ENCODE measurements at places on chromosomes 12 and 14. TPM values are rescaled to one million over a fixed set of nuclear protein-coding genes. Genes with fewer than 3 reads are reported as not detected.

DNA sequence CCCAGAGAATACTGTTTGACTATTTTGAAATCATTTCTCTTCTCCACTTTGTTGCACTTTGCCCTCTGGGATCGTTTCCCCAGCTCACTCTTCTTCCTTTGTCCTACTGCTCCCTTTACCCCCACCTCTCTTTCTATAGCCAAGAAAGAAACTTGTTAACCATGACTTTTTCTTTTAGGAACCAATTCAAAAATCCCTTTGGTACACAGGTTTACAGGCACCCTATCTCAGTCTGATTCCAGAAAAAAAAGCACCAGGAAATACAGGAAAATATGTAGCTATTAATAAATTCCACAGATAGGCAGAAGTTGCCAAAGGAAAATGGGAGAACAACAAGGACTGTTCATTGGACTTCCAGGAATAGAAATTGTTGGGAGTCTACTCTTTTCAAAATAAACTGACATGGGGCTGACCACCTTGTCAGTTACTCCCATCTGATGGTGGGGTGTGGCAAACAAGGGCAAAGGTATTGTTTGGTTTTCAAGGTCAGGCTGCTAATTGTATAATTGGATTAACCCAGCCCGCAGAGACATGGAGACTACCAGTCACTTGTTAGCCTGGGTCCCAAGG is 82.4 kb downstream of the CRADD start:
- DNase-seq, result no peak

GRCh38 chr14:26835979-26836570 is 238.2 kb upstream of the NOVA1 start:
- DNase-seq, result no peak

DNA sequence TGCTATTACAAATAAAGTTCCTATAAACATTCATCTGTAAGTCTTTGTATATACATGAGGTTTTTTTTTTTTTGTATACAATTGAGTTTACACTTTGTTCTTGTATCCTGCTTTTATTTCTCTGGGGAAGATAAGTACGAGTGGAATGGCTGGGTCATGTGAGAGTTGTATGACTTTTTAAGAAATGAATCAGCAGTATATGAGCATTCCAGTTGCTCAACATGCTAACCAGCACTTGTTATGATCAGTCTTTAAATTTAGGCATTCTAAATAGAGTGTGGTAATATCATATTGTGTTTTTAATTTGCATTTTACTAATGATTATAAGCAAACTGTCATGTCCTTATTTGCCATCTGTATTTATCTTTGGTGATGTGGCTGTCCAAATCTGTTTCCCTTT is 44.7 kb upstream of the AMIGO2 start:
- DNase-seq, result no peak

DNA sequence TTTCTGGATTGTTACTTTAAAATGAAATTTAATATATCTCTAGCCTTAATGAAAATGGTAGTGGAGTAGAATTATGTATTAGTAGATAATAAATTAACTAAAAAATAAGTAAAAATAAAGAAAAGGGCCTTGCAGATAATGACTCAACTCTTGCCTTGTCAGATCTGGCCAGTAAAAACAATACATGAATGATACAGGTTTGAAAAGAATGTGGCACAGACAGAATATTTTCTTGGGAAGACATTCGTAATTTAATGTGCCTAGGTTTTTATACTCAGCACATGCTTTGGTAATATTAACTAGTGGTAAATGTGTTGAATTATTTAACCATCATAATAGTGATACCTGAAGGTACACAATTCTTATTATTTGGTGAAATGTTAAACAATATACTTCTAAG is 28.3 kb downstream of the ATF7IP start:
- no peak for DNase-seq

- no peak for DNase-seq
Observed at GRCh38 chr12:73067616-73068015, 795.4 kb downstream of the TRHDE start.

DNA sequence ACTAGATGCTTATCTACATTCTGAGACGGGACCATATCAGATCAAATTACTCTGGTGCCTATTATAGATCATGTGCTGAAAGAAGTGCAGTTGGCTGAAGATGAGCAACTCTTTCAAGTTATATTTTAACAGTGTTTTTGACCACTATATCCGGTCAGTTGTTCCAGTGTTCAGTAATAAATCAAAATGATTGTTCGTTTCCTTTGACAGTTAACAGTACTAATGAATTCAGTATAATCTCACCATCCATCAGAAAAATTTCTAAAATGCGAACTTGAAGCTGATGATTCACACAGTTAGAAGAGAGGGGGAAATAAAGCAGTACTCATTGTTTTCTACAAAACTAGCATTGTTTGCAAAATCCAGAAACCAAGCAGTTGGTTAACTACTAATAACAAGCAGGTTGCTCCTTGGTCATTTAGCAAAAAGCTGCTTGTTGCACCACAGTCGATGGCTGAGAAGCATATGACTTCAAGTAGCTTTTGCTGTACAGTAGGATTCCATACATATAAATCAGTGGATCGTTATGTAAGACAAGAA is 2.3 kb downstream of the RPS6KA5 start:
- no peak for DNase-seq

DNA sequence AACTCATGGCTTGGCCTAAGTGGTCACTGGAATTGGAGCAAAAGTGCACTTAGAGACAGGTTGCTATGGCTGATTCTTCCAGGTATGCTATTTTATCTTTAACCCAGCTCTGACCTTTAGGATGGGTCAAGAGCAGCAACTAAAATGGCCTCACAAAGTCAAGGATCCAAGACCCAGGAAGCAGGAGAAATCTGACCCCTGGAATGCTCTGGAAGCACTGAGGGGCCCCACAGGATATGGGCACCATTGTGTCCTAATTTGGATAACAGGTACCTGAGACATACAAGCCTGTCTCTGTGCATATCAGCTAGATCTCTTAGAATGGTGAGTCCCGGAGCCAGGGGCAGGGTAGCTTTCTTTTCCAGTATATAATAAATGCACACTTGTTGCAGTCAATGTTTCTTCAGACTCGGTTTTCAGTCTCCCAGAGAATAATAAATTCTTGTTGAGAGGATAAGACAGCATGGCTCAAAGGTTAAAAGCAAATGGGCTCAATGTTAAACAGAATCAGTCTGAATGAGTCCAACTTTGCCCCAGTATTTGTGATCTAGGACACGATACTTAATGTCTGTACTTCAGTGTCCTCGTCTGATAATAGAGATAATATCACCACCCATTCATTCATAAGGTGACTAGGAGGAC is 29.3 kb upstream of the TMCC3 start:
- no peak for DNase-seq

DNA sequence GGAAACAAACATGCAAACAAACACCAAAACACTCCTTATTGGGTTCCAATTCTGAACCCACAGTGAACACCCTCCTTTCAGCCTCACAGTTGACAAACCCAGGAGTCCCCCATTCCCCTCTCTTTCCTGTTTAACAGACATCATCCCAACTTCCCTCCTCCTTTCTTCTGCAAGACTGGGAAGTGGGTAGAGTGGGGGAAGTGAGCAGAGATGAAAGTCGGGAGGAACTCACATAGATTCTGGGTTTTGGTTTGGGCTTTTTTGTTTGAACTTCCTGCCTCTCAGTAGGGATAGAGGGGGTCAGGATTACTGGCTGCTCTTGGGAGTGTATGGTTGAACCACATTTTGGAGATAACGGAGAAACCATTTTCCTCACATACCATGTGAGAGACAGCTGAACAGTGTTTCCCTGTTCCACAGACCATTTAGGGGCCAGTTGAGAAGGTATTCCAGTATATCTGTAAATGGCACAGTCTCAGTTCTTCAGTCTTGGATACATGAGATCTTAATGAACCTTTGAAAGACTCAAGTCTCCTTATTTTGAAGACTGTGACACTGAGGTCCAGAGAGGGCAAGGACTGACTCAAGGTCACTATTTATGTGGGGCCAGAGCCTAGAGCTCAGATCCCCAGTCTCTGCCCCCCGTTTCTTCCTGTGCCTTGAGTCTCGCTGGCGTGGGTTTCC is 3.9 kb upstream of the GPR84 start:
- DNase-seq, result no peak

GRCh38 chr14:74563233-74563585 is 48.8 kb downstream of the LTBP2 start:
- no peak for DNase-seq

DNA sequence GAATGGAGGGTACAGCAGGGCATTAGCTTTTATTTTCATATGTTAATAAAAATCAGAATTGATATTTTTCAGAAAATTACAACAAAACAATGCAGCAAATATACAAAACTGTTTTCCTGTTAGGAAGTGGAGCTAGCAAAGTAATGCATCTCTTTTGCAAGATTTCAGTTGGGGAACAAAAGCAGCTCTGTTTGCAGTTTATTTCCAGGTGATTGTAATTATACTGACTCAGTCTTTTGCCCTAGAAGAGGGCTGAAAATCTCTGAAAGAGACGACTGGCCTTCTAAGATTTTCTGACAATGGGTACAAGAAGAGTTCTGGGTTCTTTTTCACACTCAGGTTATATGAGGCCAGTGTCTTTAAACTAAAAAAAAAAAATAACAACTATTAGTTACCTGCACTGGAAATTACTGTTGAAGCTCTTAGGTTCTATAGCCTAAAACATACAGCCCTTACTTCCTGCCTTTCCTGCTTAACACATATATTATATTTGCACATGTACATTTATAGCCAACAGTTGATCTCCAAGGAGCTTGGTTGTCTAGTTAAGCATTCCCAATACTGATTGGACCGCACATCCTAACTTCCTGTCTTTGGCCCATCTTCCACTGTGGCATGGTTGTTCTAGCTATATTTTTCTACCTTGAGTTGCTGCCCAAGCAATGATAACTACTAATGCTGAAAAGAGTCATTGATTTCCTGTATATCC is 199.1 kb upstream of the KRR1 start:
- DNase-seq, result no peak

DNA sequence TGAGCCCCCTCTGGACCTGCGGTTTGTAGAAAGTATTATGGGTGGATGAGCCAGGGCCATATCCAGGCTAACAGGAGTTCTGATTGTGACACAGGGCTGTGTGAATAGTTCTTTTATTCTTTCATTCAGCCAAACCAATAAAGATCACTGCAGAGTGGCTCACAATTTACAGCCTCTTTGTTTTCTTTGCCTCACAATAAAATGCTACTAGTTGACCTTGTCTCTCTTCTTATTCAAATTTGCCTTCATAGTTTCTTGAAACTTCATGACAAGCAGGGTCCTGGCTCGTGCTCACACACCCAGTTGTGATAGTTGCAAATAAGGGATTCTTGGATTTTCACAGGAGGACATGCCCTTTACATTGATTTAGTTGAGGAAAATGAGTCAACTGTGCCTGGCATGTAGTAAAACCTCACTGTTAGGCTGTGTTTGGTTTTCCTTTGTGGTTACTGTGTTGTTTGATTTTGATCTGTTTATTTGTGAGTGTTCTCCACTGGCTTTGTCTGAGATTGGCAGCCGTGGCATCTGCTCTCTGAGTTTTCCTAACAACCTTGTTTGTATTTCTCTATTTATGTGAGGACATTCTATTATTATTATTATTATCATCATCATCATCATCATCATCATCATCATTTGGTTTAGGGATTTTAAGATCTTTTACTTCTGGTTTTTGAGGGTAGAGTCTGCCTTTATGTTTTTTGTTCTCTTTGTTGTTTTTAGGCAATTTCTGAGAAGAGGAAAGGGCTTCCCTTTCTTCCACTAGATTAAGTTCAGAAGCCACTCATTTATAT is 2.7 kb upstream of the KRT6B start:
- no peak for DNase-seq

DNA sequence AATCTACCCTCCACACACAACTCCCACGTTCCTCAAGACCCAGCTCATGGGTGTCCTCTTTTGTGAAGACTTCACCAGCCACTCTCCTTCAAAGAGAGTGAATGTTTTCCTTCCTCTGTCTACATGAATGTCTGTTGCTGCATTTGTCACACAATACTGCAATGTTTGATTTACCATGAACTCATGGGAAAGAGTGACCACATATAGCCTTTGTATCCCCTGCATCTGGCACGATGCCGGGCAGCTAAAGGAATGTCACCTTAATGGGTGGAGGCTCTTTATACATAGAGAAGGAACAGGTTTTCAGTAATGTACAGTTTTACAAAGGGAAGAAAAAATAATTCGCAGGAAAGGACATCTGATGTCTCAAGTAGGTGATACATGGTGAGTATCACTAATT is 12.1 kb upstream of the BCDIN3D start:
- no peak for DNase-seq

DNA sequence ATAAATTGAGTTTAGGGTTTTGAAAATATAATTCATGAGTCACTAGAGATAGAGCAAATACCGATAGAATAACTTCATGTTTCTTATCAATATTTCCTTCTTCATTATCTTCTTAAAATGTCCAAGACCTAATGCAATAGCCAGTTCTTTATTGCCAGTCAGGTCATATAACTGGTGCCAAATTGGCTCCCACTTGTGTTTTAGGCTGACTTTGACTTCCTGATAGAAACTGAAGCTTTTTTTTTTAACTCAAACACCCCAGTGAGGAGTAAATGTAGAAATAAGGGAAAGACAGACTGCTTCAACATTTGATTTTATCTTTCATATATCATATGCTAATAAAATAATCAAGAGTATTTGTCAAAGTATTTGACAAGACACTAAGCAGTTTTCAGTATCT is 80.7 kb downstream of the ARMH4 start:
- no peak for DNase-seq

DNA sequence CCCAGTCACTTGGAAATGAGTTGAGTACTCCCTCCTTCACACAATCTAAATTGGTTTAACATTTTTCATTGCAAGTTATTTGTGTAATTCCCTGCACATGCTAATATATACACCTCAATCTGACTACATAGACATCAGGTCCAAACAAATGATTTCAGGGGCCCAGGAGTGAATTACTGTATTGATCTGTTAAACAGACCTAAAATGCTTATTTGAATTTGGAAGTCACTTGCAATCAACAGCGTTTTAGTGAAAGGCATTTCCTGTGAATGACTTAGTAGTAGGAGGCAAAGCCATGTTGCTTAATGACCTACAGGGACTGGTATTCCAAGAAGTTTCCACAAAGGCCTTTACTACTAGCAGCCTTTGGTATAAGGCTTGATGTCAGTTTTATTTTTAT is 22.6 kb upstream of the SLC15A5 start:
- DNase-seq, result no peak

DNA sequence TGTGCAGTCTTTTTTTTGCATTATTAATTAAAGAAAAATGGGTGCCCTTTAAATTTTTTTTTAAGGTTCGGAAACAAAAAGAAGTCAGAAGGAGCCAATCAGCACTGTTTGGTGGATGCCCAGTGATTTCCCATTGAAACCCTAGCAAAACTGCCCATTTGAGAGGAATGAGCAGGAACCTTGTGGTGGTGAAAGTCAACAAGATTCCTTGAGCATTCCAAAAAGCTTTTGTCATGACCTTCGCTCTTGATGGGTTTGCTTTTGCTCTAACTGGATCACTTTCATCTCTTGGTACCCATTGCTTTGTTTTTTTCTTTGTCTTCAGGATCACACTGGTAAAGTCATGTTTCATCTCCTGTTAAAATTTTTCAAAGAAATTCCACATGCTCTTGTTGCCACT is 54.1 kb downstream of the ADIPOR2 start:
- no peak for DNase-seq

GRCh38 chr14:76918256-76918781 is 92.1 kb downstream of the LRRC74A start:
- no peak for DNase-seq

- DNase-seq, result no peak
Observed at GRCh38 chr12:122880668-122881067, 15.3 kb downstream of the VPS37B start.

The MGP gene
- not detected for total RNA-seq

The ZNF605 gene
- 28.7 TPM for total RNA-seq

The BBOF1 gene
- total RNA-seq, result 4.5 TPM

The CLEC1A gene
- not detected for total RNA-seq

The TUNAR gene
- 4.0 TPM for total RNA-seq

The COX8C gene
- not detected for total RNA-seq

The ITGA5 gene
- 37.8 TPM for total RNA-seq

The LHX5 gene
- 0.41 TPM for total RNA-seq

The TSHR gene
- total RNA-seq, result 0.24 TPM

The HOTAIR gene
- total RNA-seq, result not detected

Data from progenitor cell of endocrine pancreas (in vitro differentiated cells).